Activated CD8-positive, alpha-beta memory T cell treated with anti-CD3 and anti-CD28 coated beads for 1 hour (primary cell): ENCODE measurements at places on chromosomes 5 and 9.

GRCh38 chr9:4289411-4290326 is 10.2 kb downstream of the GLIS3 start:
- DNase-seq = no peak

DNA sequence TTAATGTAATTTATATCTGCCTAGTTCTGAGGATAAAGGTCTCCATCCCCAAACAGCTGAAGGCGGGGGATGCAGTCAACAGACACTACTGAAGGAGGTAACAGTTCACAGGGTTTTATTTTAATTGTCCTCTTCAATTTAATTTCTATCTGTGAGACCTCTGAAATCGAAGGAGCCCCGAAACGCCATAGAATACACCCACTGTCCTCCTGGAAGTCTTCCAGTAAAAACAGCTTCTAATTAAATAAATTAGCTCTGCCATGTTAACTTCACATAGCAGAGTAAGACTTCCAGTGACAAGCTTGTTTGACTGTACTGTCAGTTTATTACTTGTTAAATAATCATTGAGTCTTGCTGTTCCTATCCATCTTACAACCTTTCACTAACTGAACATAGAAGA is 193.5 kb downstream of the SEC61B start:
- DNase-seq = no peak

DNA sequence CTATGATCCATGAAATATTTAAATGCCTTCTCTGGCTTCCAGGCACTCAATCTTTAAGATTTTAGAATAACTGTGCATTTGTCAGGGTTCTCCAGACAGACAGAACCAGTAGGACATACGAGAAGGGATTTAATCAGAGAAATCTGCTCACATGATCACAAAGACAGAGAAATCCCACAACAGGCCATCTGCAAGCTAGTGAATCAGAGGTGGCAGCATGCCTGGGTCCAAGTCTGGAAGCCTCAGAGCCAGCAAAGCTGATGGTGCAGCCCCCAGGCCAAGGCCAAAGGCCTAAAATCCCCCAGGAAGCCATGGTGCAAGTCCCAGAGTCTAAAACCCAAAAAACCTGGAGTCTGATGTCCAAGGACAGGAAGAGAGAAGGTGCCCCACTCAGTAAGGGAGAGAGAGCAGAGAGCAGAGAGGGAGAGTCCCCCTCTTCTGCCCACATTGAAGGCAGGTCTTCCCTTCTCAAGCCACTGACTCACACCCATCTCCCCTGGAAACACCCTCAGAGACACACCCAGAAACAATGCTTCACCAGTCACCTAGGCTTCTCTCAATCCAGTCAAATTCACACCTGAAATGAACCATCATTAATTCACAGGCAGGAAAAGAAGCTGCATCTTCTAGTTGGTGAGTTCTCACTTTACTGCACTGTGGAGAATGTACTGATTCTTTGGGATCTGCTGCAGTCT is 48.7 kb downstream of the CAMSAP1 start:
- DNase-seq = no peak

DNA sequence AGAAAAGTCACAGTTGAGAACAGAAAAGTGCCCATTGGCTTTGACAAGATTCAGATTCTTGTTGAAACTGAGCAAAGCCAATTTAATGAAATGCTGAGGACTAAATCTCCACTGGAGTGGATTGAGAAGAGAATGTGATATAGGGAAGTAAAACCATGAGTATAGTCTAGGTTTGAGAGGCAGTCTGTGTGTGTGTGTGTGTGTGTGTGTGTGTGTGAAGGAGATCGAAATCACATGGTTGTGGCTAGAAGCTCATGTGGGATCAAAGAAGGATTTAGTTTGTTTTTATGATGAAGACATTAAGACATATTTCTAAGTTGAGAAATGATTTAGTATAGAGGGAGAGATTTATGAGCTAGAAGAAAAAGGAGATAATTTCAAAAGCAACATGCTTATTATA is 275.7 kb upstream of the DAB2 start:
- no peak for DNase-seq
